ENCODE measurements at places on chromosomes 4 and X.
A peak's percentile ranks its signal among the peaks of the same experiment; 100 is the strongest.

GRCh38 chrX:19599253-19599652 lies 83.9 kb upstream of the MAP3K15 start:
- no peak for DNase-seq

DNA sequence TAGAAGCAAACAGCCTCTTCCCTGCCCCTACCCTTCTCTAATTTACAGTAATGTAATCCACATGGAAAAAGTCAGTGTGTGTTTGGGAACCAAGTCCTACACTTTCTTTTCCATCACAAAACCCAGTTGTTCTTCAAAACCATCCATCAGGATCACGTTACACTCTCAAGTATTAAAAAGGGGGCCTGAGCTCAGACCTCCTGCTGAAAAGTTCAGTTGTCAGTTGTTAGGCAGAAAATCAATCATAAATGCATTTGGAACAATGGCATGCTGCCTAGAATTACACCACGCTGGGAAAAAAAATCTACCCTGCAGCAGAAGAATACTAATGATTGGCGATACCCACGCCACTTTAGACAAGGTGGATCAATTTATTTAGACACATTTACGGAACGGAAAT lies 236.5 kb downstream of the PARM1 start:
- DNase-seq: no peak

DNA sequence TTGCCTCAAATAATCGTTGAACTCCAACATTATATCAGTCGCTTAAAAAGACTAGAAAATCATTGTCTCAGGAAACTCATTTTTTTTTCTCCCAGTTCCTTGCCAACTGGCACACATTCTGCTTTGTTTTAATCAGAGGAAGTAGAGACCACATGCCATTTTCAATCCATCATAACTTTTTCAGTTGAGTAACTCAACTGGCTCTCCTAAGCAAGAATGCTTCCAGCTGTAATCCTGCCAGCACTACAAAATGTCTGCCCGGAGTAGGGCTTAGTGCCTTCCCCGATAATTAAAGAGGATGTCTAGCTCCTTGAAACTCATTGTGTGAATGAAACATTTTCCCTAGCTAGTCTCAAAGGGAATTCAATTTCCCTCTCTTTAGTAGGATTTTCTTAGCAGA lies 33.0 kb downstream of the FREM3 start:
- DNase-seq: no peak

GRCh38 chr4:24560868-24561368 lies 23.4 kb downstream of the DHX15 start:
- DNase-seq: no peak

GRCh38 chr4:157804986-157805385 lies 367.8 kb downstream of the GASK1B start:
- peak; percentile 1 for DNase-seq

DNA sequence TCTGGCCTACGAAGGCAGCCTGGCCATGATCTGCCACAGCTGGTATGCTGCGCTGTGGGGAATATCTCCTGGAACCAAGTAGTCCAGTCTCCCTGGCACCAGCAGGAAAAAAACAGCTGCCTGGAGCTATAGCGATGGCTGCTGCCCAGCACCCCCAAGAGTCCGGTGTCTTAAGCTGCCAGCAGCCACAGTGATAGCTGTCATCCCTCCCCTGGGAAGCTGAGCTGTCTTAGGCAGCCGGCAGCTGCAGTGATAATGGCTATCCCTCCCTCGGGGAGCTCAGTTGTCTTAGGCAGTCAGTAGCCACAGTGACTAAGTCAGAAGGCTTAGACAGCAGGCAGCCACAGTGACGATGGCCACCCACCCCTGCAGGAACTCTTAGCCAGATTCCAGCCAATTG lies 205.1 kb downstream of the STPG2 start:
- no peak for DNase-seq
